ENCODE measurements at places on chromosomes 2 and 18.
A peak's percentile ranks its signal among the peaks of the same experiment; 100 is the strongest.

DNA sequence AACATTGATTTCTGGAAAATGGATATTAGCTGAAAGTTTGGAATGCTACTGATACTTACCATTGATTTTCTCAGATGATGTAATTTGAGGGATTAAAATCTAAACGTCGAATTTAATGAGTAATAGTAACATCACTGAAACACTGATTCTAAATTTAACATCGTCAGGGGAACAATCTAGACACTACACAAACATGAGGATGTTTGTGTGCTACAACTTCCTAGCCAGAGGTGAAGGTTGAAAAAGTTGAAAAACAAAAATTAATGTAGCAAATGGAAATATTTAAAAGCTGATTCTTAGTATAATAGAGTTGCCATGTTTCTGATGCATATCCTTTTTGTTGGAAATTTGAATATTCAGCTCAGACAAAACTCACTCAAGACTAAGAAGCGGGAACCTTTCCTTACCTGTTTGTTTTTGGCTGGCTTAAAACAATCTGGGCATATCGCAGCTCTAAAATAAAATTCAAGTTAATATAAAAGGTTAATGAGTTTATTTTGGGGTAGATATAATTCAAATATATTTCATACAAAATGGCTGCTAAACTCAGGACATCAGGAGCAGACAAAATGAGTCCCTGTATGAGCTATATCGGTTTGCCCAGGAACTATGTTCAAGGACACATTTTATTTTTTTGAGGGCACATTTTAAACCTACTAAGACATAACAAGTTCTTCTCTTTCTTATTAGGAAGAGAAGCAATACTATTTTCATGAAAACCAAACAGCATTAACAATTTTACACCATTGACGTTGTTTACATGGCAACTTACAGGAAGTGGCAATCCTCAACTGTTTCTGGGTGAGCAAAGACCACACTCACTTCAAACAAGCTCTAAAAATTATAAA lies 52.6 kb upstream of the PEX13 start:
- peak overlapping the region; percentile 65 for H3K27ac ChIP-seq
- no peak overlapping the region for H3K4me3 ChIP-seq
- H3K36me3 ChIP-seq: peaks cover 13% of the 10 kb centered on the region
- no peak for DNase-seq
- peaks cover 67% of the 10 kb centered on the region for H3K4me1 ChIP-seq

DNA sequence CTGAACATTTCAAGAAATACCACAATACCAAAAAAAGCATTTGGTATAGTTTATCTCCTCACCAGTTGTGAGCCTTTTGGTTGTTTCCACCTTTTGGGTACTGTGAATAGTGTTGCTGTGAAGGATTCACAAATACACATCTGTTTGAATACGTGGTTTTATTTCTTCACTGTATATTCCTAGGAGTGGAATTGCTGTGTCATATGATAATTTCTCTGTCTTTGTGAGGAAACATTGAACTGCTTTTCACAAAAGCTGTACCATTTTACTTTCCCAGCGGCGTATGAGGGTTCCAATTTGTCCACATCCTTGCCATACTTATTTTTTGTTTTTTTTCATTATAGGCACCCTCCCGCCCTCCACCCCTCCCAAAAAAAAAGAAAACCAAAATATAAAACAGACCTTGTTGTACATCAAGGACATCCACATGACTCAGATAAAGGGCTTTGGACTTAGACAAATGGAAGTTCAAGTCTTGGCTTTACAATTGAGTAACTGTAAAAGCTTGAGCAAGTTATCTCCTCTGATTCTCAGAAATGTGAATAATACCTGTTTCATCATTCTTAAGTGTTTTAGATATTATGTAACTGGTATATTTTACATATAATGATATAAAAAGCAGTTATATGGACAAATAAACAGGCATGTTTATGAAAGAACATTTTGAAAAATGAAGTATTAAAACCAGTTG lies 19.0 kb downstream of the UBE2E3 start:
- H3K36me3 ChIP-seq: peaks cover 11% of the 10 kb centered on the region
- H3K27ac ChIP-seq: no peak overlapping the region
- DNase-seq: no peak
- H3K4me1 ChIP-seq: no peaks in the 10 kb centered on the region
- H3K4me3 ChIP-seq: no peak overlapping the region

DNA sequence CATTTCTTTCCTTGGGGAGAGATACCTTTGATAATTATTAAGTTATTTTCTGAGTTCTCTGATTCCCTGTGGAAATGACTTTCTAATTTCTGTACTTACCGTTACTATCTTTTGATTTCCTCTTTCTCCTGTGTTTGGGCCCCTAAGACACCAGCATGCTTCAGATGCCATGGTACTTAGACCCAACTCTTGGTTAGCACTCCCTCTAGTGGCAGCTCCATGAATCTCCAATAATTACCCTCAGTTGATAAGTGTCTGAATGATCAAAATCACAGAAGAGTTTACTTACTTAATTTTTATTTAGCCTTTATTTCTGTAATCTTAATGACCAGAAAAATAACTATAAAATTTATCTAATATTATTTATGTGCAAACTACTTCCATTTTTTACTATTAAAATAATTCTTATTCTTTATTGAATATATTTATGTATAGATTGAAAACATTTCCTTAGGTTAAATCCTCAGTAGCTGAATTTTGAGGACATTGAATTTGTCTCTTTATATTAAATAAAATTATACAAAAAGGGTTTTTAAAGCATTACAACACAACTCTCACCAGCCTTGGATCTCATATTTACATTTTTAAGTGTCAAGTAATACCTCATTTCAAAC lies 300.4 kb downstream of the KCNS3 start:
- H3K36me3 ChIP-seq: no peaks in the 10 kb centered on the region
- no peaks in the 10 kb centered on the region for H3K4me1 ChIP-seq
- no peak overlapping the region for H3K4me3 ChIP-seq

- H3K36me3 ChIP-seq: no peaks in the 10 kb centered on the region
- peaks cover 14% of the 10 kb centered on the region for H3K27me3 ChIP-seq
- no peak for DNase-seq
- peaks cover 7% of the 10 kb centered on the region for H3K4me1 ChIP-seq
Measured at GRCh38 chr2:239895669-239896068, 129.5 kb downstream of the NDUFA10 start.

GRCh38 chr2:153349603-153350002 lies 129.0 kb downstream of the RPRM start:
- no peaks in the 10 kb centered on the region for H3K36me3 ChIP-seq
- DNase-seq: no peak
- no peak overlapping the region for H3K27ac ChIP-seq
- H3K27me3 ChIP-seq: no peaks in the 10 kb centered on the region
- no peaks in the 10 kb centered on the region for H3K4me1 ChIP-seq
- no peak overlapping the region for H3K4me3 ChIP-seq

DNA sequence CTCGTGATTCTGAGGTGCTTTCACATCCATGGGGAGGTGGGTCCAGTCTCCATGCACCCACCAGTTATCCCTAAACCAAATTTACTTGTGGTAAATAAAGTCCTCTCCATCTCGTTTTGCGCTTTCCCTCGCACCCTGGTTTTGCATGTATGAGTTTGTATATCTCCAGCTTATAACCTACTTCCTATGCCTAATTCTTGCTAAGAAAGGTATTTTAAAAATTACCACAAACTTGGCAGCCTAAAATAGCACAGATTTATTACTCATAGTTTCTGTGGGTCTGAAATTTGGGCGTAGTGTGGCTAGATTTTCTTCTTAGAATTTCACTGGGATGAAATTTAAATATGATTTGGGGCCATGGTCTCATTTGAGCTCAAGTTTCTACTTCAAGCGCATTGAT lies 511.5 kb downstream of the NYAP2 start:
- no peak for DNase-seq
- no peaks in the 10 kb centered on the region for H3K4me1 ChIP-seq
- no peak overlapping the region for H3K4me3 ChIP-seq

- H3K27ac ChIP-seq: no peak overlapping the region
- no peaks in the 10 kb centered on the region for H3K36me3 ChIP-seq
- DNase-seq: no peak
- no peak overlapping the region for H3K4me3 ChIP-seq
Measured at GRCh38 chr2:128686497-128686859, 367.8 kb upstream of the HS6ST1 start.

DNA sequence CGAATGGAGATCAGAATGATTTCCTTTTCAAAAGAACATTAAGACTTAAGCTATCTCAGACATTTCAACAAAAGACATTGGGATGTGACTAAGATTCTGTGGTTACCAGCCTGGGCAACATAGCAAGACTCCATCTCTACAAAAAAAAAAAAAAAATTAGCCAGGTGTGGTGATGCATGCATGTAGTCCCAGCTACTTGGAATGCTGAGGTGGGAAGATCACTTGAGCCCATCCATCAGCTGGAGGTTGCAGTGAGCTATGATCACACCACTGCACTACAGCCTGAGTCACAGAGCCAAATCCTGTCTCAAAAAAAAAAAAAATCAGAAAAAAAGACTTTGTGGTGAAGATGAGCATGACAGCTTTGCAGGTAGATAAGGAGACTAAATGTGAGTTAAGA lies 12.8 kb downstream of the RNF103 start:
- H3K36me3 ChIP-seq: peaks cover 57% of the 10 kb centered on the region
- H3K4me1 ChIP-seq: peaks cover 6% of the 10 kb centered on the region
- H3K27me3 ChIP-seq: no peaks in the 10 kb centered on the region
- no peak for DNase-seq
- H3K27ac ChIP-seq: no peak overlapping the region
- H3K4me3 ChIP-seq: no peak overlapping the region

DNA sequence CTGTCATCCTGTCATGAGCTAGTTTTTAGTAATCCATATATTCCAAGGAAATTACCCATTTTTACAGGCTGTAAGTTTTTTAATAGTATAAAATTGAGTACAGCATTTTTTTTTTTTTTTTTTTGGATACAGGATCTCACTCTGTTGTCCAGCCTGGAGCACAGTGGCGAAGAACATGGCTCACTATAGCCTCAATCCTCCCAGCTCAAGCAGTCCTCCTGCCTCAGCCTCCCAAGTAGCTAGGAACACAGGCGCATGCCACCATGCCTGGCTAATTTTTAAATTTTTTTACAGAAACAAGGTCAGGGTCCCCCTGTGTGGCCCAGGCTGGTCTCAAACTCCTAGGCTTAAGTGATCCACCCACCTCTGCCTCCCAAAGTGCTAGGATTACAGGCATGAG lies 56.5 kb downstream of the ANKRD12 start:
- H3K4me3 ChIP-seq: no peak overlapping the region
- H3K4me1 ChIP-seq: peaks cover 5% of the 10 kb centered on the region
- H3K27me3 ChIP-seq: no peaks in the 10 kb centered on the region

DNA sequence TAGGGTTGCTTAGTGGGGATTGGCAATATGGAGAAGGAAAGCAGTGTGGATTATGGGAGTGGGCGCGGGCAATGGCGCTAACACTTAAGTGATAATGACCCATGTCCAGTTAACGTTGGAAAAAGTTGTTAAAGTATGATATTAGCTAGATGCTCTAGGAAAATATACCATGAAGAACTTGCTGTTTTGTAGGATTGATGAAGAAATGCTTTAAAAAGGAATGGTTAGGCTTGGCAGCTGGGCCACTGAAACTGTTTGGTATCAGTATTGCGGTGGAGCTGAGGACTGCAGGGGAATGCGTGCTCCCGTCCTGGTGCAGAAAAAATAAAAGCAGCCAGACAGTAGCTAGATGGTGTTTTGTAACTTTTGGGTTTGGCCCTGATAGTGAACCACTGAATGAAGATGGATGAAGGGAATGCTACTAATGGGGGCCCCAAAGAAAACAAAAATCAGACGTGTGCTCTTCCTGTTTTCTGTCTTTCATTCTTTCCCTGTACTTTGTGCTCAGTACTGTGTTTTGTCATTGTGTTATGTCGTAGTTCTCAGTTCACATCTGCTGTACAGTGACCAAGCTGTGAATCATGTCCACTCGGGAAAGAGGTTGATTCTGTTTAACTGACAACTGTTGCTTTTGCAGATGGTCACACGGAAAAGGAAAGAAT lies 999 bp downstream of the INSIG2 start:
- peak overlapping the region; percentile 94 for H3K4me3 ChIP-seq
- no peaks in the 10 kb centered on the region for H3K27me3 ChIP-seq

DNA sequence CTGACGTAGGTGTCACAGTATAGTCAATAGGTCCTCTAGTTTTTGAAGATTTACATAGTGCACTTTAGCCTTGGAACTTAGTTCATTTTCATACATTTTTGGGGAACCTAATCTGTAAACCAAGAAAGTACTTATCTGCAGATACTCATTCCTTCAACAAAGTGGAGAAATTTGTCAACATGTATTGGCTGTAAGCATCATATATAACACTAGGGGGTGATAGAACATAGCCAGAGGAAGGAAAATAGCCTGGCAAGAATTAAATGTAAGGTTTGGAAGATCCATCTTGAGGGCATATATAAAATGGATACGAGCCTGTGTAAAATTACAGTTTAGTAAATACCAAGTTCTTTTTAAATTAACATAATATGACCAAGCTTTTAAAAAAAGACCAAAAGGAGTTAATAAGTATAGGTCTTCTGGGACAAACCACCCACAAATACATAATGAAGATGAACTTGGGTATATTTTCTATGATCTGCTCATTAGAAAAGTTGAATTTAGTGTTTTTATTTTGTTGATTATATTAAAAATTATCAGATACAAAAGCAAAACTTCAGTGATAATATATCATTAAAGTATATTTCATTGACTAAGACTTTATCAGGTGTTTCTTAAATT lies 18.2 kb downstream of the RPL37A start:
- no peak for DNase-seq
- H3K27me3 ChIP-seq: no peaks in the 10 kb centered on the region
- H3K27ac ChIP-seq: no peak overlapping the region
- no peaks in the 10 kb centered on the region for H3K36me3 ChIP-seq

GRCh38 chr2:18077704-18078103 lies 199.2 kb downstream of the KCNS3 start:
- H3K27ac ChIP-seq: no peak overlapping the region
- no peak overlapping the region for H3K4me3 ChIP-seq
- no peaks in the 10 kb centered on the region for H3K4me1 ChIP-seq
- DNase-seq: no peak
- peaks cover 2% of the 10 kb centered on the region for H3K27me3 ChIP-seq

Measured in activated B cell treated with CpG ODN at 0.5 μM for 24 hours (primary cell).